ENCODE measurements at places on chromosomes 5 and 9. TPM values are rescaled to one million over a fixed set of nuclear protein-coding genes. Genes with fewer than 3 reads are reported as not detected.
A peak's percentile ranks its signal among the peaks of the same experiment; 100 is the strongest.

DNA sequence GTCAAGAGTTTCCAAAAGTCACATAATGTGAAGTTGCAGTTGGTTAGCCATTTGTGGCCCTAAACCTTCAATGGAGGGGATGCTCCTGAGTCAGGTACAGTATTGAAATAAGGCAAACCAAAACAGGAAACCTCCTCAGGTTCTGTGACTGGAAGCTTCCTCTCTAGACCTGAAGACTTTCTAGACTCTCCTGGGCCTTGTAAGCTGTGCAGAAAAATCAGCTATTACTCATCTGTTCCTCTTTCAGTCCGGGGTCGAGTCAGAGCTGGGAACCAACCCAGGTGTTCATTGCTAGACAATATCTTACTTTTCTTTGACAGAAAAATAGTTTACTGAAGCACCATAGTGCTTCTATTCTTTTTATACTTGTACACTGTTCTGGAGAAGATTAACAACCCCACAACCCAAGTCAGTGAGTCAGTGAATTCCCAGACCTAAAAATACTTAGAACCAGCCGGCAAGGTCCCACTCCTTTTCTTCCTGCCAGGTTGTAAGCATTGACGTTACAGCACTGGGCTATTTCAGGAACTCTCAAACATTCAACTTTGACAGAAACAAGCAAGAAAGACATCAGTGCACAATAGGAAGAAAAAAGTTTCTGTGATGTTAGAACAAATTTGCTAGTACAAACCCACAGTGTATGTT lies 47.3 kb downstream of the FSTL4 start:
- no peak for DNase-seq

- peak; percentile 2 for DNase-seq
These were observed 289.5 kb upstream of the MPDZ start for GRCh38 chr9:13568841-13569601.

GRCh38 chr5:10145923-10146401 lies 103.7 kb downstream of the ATPSCKMT start:
- DNase-seq: no peak

- DNase-seq: no peak
These were observed 40.1 kb downstream of the NR2F1 start for GRCh38 chr5:93623153-93623552.

DNA sequence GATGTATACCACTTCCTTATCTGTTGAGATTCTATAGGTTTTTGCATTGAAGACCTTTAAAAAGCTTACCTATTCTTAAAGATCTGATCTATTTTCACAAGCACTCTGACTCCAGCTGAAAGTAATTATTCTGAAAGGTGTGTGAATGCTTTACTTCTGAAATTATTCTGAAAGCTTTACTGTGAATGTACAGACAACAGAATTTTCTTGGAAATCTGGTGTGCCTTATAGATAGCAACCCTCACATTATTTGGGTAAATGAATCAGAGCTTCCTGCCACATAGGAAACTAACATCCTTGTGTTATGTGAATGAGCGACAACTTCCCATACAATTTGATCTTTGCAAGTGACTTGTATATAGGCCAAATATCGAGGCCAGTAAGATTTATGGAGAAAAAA lies 6.5 kb downstream of the CDO1 start:
- no peak for DNase-seq

DNA sequence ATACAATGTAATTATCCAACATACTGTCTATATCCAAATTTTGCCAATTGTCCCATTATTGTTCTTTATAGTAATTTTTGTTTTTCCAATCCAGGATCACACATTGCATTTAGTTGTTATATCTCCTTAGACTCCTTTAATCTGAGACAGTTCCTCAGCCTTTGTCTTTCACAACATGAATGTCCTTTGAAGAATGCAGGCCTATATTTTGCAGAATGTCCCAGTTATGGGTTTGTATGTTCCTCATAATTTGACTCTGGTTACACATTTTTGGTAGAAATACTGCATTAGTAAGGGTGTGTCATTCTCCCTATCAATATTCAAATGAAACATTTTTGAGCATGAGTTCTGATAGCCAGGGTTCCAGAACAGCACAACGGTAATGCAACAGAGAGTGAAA lies 6.7 kb downstream of the CD180 start:
- DNase-seq: no peak

DNA sequence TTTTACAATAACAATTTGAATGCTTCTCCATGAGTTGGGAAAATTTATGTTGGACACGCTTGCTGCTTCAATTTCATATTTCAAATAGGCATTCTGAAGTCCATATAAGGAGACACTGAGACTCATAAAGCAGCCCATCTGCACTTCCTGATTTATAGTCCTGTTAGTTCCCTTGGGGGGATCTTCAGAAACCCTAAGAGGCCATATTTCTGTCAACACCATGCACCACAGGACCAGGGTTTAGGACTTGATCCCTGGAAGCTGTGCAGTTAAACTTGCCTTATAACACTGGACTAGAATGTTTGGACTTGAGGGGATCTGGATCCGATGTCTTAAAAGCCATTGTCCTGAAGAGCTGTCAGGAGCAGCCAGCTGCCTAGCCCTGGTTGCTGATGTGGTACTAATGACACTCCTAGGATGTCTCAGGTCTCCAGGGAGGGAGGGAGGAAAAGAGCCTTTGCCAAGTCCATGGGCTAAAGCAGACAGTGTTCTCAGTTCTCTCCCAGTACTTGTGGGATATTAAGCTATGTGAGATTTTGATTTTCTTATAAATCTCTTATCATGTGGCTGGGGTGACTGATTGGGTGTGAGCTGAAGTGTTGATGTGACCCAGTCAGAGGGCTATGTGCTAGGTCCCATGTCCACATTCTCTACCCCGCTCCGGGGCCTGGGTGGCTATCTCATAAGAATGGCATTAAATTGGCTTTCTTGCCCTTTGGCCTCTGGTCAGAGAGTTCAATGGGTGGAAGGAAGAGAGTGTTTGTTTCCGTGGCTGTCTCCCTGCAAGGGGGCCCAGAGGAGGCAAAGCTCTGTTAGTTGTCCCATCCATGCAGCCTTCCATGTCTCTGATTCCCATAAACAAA lies 399.8 kb downstream of the OSTF1 start:
- DNase-seq: no peak

- no peak for DNase-seq
These were observed 11.0 kb downstream of the TRIO start for GRCh38 chr5:14153932-14154731.

GRCh38 chr5:139644646-139645429 lies 3.3 kb upstream of the CXXC5 start:
- no peak for DNase-seq

DNA sequence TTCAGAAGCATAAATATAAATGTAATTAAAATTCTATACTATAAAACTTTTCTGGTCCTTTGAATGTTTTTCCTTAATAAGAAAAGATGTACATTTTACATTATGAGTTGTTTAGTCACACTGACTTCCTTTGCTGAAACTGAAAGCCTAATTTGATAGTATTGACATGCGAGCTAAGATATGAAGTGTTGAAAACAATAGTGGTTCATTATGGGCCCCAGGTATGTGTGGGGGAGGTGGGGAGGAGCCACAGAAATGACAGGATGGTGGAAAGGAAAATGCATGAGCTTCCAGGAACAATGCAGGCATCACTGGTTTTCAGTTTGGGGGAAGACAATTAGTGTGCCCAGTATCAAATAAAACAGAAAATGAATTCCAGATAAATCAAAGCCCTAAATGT lies 35.4 kb upstream of the RLN1 start:
- no peak for DNase-seq

DNA sequence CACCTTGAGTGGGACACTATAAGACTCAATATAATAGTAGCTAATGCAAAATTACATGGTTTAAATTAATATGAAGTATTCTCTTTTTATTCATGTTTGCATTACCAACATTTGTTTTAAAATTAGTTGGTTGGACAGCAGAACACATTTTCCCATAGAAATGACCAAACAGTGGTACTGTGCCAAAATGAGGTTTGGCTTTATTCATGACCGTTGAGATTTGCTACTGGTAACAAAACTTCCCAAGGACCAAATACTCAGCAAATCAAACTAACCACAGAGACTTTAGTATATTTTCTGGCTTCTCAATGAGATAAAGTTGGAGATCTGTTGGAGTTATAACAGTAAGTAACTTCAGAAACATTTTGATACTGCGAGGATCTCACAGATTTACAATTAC lies 637.8 kb upstream of the MEF2C start:
- DNase-seq: no peak

DNA sequence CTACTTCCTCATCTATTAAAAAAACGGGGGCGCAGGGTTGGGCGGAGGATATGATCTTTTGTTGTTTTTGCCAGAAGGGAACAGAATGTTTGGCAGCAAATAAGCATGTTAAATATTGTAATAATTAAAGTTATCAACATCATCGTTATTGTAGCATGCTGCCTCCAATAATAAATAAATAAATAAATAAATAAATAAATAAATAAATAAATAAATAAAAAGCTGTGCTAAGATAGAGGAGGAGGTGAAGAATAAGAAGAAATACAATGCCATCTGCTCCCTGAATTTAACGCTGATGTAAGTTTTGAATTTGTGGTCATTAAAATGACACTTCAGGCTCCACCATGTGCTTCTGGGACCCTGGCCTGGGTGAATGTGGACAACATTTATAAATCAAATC lies 508.0 kb upstream of the TNC start:
- no peak for DNase-seq

DNA sequence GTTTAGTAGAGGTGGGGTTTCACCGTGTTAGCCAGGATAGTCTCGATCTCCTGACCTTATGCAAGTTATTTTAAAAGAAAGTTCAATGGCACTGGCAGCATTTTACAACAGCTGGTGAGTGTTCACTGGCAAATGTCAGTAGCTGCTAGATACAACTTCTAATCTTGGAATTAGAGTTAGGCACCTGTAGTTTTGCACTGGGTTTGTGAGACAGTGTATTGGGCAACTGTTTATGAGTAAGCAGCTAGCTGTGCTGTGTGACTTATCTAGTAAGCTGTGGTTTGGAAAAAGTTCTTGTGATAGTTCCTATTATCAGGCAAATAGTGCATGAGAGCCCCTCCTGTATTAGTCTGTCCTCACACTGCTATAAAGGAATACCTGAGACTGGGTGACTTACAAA lies 61.5 kb downstream of the UBE2QL1 start:
- DNase-seq: no peak

GRCh38 chr5:100644185-100644584 lies 109.0 kb downstream of the FAM174A start:
- DNase-seq: no peak

GRCh38 chr5:139384591-139385051 lies 1.5 kb upstream of the SLC23A1 start:
- no peak for DNase-seq

DNA sequence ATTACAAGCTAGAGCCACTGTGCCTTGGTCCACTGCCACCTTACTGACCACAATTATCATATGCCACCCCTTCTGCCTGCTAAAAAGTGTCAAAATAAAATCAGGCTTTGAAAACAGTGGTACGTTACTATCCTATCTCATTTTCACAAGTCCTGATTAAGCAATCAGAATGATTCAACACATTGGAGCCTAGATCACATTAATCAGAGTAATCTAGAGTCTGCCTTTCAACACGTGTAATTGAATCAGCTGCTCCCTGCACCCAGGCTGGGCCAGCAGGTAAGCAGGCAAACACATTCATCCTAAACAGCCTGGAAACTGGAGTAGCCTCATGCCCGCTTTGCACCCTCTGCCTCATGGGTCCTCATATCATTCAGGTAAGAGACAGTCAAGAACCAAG lies 186.2 kb downstream of the DCP2 start:
- DNase-seq: no peak

DNA sequence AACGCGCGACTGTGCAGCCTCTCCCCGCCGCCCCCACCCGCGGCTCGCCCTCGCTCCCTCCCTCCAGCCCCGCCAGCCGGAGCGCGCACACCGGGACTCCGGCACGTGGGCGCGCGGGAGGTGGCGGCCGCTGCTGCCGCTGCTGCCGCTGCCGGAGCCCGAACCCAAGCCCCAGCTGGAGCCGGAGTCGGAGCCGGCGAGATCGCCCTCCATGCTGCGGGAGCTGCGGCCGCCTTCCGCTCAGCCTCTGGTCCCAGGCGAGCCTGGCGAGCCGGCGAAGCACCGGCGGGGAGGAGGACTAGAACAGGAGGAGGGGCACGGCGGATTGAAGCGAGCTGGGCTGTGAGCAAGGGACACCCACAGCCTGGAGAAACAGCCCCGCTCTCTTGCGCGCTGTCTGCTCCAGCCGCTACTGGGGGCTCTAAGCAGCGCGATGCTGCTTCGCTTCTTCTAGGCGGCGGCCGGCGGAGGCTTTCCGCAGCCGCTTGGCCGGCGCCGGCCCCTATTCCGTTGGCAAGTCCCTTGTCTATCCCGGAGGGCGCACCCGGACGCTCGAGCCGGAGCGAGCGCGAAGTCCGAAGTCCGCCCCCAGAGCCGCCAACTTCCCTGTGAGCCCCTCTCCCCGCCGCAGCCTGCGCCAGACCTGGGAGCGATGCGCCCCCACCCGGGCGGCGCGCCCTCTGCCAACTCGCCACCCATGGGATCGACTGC lies 598.7 kb upstream of the SGCD start:
- DNase-seq: peak; percentile 41

- no peak for DNase-seq
These were observed 202.9 kb downstream of the AOPEP start for GRCh38 chr9:94929369-94929756.

DNA sequence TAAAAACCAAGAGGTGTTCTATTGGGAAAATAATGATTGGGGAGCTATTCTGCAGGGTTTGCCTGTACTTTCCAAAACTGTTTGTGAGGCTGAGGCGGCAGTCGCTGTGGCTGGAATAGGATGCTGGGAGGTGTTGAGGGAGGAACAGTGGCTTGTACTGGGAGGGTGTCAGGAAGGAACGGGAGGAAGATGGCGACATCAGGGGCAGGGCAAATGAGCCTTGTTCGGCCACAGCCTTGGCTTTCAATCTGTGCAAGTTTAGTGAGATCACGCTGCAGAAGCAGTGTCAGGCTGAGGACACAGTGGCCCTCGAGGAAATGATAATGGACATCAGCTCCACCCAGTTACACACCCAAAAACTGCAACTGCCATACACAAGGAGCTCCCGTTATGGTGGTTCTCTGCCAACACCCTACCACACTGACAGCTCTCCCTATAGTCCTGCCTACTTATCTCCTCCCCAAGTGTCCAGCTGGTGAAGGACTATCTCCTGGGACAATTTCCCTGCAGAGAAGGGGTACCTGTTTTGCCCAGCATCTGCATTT lies 27.3 kb downstream of the KIF2A start:
- no peak for DNase-seq

DNA sequence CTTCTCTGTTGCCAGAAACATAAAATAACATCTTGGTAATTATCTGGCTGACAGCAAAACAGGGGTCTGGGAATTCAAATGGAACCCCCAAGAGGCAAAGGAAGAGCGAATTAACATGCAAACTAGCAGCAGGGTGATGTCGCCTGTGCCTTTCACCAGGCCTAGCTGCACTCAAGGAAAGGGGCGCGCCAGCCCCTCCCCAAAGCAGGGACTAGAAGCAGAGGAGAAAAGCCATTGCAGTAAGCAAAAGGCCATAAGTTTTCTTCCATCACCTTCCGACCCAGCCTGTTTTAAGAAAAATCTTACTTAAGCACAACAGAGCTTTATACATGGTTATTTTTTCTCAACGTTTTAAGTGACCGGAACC lies 539 bp downstream of the POC5 start:
- DNase-seq: peak; percentile 6

The FAM78A gene
- total RNA-seq: 4.4 TPM

The ECM2 gene
- not detected for total RNA-seq

The PLPP1 gene
- 13.2 TPM for total RNA-seq

The ADAMTS6 gene
- 8.2 TPM for total RNA-seq

The ASPN gene
- total RNA-seq: not detected
